ENCODE measurements at places on chromosomes 5 and 9.

GRCh38 chr9:95110921-95111525 lies 206.5 kb downstream of the FANCC start:
- DNase-seq = no peak

DNA sequence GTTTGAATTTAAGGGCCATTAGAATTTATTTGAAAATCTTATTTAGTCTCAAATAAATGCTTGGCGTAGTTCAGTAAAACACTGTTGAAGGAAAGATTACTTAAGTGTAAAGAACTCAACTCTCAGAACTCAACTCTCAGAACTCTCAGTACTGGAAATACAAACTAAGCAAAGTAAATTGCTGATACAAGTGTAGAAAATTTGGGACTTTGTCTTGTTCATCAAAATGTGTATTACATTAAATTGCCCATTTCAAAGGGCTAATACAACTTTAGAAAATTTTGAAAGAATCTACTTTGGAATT lies 99.4 kb downstream of the CSNK1G3 start:
- no peak for DNase-seq

GRCh38 chr9:89630508-89630907 lies 25.7 kb downstream of the GADD45G start:
- DNase-seq = no peak

- DNase-seq = no peak
Measured at GRCh38 chr9:33103501-33104281, 27.2 kb upstream of the SMU1 start.

GRCh38 chr9:130192382-130192999 lies 20.3 kb downstream of the NCS1 start:
- no peak for DNase-seq

DNA sequence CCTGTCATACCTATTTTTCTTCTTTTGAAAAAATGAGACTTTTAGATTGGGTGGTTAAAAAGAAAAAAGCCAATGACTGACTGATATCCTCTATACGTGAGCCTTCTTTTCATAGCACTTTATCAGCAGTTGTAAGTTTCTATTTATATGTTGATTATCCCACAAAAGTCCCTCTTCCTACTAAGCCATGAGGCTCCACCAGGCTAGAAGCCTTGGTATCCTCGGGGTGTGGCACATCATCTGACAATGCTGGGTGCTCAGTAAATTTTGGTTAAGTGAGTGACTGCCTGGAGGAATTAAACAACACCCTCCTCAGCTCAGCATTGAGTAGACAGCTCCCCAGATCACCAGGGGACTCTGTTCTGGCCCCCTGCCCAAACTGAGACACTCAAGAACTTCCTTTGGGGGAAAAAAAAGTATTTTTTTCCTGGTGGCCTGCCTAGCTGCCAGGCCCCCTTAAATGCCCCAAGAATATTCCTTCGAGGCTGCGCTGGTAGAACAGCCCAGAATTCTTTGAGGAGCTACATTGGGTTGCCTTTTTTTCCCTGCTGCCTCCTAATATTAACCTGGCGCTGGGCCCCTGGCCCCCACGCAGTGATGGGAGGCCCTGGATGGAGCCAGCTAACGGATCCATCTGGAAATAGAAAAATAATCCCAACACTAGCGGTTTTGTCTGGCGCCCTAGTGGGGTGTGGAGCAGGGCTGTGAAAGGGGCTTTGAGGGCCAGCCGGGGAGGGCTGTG lies 23.4 kb upstream of the COL27A1 start:
- no peak for DNase-seq

- DNase-seq = no peak
Measured at GRCh38 chr5:76273206-76273885, 129.7 kb upstream of the IQGAP2 start.

DNA sequence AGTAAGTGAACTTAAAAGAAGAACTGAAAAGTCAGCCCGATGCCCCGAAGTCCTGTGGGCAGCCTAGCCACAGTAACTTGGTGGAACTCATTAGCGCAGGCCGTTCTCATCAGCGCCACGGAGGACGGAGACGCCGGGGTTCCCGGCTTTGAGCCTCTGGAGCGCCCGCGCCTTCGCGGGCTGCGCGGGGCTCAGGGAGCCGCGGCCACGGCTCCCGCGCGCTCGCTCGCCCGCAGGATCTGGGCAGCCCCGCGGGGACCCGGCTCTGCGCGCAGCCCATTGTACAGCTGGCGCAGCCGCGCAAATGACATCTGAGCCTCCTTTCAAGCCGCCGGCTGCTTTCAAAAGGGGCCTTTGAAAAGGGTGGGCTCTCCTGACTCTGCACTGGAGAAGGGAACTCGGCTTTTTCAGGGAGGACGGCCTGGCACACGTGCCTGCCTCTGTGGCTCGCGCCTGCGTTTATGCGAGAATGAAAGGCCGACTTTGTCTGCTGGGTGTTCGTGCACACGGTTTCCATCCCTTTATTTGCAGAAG lies 40.7 kb downstream of the TLR4 start:
- peak; percentile 75 for DNase-seq

GRCh38 chr9:98839724-98840123 lies 32.3 kb downstream of the GALNT12 start:
- no peak for DNase-seq

GRCh38 chr5:176172246-176172645 lies 66.0 kb upstream of the SIMC1 start:
- no peak for DNase-seq

DNA sequence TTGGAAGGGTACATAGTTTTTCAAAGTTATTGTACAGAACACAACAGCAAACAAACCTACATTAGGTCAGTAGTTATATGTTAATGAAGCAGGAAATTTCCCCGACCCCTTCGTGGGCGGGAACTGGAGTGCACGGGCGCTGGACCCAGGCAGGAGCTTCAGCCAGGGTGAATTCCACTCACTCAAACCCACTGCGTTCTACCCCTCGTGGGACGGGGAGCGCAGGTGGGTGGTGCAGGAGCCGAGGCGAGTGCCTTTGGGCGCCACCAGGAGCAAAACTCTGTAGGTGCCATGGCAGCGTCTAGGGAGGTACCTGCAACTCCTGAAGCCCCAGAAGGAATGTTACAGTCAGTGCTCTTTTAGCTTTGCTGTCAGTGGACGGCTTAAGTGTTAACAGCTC lies 29.6 kb upstream of the ERAP1 start:
- DNase-seq = no peak

- DNase-seq = no peak
Measured at GRCh38 chr5:162096448-162096847, 28.9 kb downstream of the GABRG2 start.

GRCh38 chr5:158879993-158880392 lies 219.7 kb downstream of the EBF1 start:
- DNase-seq = no peak

DNA sequence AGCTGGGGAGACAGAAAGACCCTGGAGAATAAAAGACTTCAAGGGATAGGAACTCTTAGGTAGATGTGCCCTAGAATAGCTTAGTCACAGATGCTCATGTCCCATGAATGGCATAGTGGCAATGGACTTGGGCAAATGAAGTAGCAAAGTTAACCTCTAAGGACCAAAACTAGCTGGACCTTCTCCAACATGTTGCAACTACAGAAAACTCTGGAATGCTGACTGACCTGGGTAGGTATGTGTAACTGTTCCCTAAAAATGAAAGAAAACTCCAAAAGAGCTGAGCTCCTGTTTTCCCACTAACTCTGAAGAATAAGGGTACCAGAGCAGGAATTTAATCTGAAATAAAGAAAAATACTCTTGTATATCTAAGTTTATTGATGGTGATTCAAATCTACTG lies 12.5 kb upstream of the LPAR1 start:
- no peak for DNase-seq

GRCh38 chr9:13332571-13332970 lies 53.1 kb upstream of the MPDZ start:
- DNase-seq = no peak

DNA sequence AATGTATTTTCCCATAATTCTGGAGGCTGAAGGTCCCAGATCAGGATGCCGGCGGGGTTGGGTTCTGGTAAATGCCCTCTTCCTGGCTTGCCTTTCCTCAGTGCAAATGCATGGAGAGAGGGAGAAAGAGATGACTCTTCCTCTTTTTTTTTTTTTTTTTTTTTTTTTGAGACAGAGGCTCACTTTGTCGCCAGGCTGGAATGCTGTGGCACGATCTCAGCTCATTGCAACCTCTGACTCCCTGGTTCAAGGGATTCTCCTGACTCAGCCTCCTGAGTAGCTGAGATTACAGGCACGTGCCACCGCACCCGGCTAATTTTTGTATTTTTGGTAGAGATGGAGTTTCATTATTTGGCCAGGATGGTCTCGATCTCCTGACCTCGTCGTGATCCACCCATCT lies 300.0 kb upstream of the TAS2R1 start:
- no peak for DNase-seq

DNA sequence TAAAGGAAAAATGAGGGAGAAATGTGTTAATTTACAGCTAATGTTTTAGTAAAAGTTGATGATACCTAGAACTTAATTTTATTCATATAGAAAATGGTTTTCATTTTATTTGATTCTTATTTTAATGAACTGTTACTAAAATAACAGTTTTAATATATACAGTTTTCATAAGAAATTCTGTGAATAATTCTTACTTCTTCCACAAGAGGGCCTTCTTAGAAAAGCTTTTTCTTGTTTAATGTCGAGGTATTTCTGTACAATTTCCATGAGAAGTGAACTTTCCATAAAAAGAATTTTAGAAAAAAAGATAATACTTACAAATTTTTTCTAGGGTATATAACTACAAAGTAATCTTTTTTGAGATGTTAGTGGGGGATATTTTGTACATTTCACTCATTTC lies 73.9 kb downstream of the KLF9 start:
- DNase-seq = no peak

DNA sequence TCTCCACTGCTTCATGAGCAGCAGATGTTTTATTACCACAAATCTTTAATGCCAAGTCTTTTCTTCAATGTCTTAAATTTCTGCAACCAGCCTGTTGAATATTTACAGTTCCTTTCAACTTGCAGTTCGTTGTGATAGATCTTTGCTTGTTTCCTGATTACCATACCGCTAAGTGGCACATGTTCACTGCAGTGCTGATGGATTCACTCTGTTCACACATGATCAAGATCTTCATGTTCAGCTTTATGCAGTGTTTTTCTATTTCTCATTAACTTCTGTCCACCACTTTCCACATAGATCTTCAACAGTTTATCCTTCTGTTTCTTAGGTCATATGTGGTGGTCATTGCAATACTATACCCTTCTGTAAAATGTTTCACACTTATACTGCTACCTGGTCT lies 280.6 kb downstream of the EPB41L4A start:
- DNase-seq = no peak
